ENCODE measurements at places on chromosomes 3 and 15. TPM values are rescaled to one million over a fixed set of nuclear protein-coding genes. Genes with fewer than 3 reads are reported as not detected.

DNA sequence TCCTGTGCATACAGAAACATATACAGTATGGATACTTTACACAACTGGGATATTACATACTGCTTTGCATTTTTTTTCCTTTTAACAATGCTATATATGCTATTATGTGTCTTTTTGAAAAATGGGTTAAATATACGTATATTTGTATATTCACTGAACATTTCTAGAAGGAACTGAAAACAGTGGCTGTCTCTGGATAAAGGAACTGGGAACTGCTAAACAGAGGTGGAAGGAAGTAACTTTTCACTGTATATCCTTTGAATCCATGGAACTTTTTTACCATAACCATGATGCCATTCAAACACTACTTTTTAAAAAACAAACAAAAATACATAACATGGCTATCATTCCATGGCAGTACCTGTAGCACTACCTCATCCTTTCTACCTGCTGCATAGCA is 1.8 kb downstream of the MTFMT start:
- H3K4me3 ChIP-seq: no peak overlapping the region
- no peak for DNase-seq
- H3K27me3 ChIP-seq: no peaks in the 10 kb centered on the region
- H3K36me3 ChIP-seq: no peaks in the 10 kb centered on the region
- H3K27ac ChIP-seq: no peak overlapping the region

DNA sequence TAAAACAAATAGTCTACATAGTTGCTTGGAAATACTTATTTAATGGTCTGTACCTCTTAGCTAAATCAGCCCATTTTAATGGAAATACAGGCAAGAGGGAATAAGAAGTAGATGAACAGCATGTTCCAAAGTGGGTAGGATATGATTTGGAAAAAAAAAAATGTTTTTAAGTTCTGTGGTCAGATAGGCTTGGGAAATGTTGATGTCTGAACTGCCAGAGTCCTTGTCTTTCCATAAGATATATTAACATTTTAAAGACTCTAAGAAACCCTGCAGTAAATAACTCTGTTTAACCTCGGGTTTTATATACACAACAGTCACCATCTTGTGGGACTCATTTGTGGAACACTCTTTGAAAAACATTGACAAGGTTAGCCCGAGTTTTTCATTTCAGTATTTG is 40.0 kb upstream of the PTPN23 start:
- no peaks in the 10 kb centered on the region for H3K4me1 ChIP-seq
- no peak overlapping the region for H3K4me3 ChIP-seq
- DNase-seq: no peak

OR5K2 gene
- not detected for polyA plus RNA-seq

GRCh38 chr3:190595807-190596206 is 81.9 kb downstream of the IL1RAP start:
- no peaks in the 10 kb centered on the region for H3K4me1 ChIP-seq
- H3K4me3 ChIP-seq: no peak overlapping the region
- H3K36me3 ChIP-seq: no peaks in the 10 kb centered on the region
- no peaks in the 10 kb centered on the region for H3K27me3 ChIP-seq
- DNase-seq: no peak
- no peak overlapping the region for H3K27ac ChIP-seq

- H3K4me3 ChIP-seq: no peak overlapping the region
- no peaks in the 10 kb centered on the region for H3K4me1 ChIP-seq
- no peaks in the 10 kb centered on the region for H3K27me3 ChIP-seq
- no peaks in the 10 kb centered on the region for H3K36me3 ChIP-seq
These were observed 109.1 kb downstream of the ZNF385D start for GRCh38 chr3:21641959-21642358.

- H3K27ac ChIP-seq: no peak overlapping the region
- no peaks in the 10 kb centered on the region for H3K36me3 ChIP-seq
- no peak for DNase-seq
These were observed 763.4 kb upstream of the GRM7 start for GRCh38 chr3:6097556-6097955.

TJP1 gene
- polyA plus RNA-seq: 21.3 TPM

SLC28A2 gene
- polyA plus RNA-seq: 1.8 TPM

GRCh38 chr3:85476891-85477495 is 518.2 kb downstream of the CADM2 start:
- no peaks in the 10 kb centered on the region for H3K27me3 ChIP-seq
- no peaks in the 10 kb centered on the region for H3K36me3 ChIP-seq
- no peak overlapping the region for H3K27ac ChIP-seq

GRCh38 chr3:119356646-119357045 is 62.5 kb downstream of the ARHGAP31 start:
- H3K27me3 ChIP-seq: no peaks in the 10 kb centered on the region
- no peaks in the 10 kb centered on the region for H3K36me3 ChIP-seq
- H3K27ac ChIP-seq: no peak overlapping the region

- H3K27me3 ChIP-seq: no peaks in the 10 kb centered on the region
- no peaks in the 10 kb centered on the region for H3K36me3 ChIP-seq
- peak overlapping the region; percentile 73 for H3K27ac ChIP-seq
- DNase-seq: peak; percentile 89
These were observed 32.2 kb upstream of the LACTB start for GRCh38 chr15:63089260-63090043.

DNA sequence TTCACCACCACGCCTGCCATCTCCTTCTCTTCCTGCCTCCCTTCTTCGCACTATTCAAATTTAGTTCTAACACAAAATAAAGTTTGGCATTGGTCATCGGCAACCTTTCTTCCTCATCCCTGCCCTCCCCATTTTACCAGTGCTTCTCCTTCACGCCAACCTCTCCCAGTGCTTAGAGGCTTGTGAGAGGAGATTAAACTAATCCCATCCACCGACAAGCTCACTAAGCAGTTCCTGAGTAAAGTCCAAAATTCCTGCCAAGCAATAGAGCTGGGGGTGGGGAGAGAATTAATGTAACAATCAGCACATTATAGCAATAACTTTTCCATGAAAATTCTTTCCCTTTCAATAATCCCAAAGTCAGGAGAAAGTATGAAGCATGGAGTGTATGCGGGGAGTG is 157.4 kb upstream of the GMNC start:
- no peak overlapping the region for H3K27ac ChIP-seq
- DNase-seq: no peak
- no peaks in the 10 kb centered on the region for H3K27me3 ChIP-seq
- no peaks in the 10 kb centered on the region for H3K36me3 ChIP-seq
- H3K4me1 ChIP-seq: no peaks in the 10 kb centered on the region
- H3K4me3 ChIP-seq: no peak overlapping the region

DNA sequence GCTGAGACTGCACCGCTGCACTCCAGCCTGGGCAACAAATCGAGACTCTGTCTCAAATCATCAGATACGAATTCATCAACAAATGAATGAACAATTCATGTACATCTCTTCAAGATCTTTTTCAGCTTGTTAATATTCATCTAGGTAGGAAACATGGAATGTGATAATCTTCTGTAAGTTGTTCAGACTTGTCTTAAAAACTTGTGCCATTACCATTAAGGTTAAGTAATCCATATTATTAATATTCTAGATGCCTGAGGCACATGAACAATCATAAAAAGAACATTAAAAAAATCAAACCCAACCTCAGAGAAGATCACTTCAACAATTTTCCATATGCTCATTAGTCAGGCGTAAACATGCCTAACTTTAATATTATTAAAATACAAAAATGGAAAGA is 36.2 kb downstream of the CHSY1 start:
- H3K4me1 ChIP-seq: peaks cover 4% of the 10 kb centered on the region
- no peak overlapping the region for H3K4me3 ChIP-seq
- no peaks in the 10 kb centered on the region for H3K36me3 ChIP-seq
- no peak for DNase-seq
- H3K27me3 ChIP-seq: no peaks in the 10 kb centered on the region
- no peak overlapping the region for H3K27ac ChIP-seq

DNA sequence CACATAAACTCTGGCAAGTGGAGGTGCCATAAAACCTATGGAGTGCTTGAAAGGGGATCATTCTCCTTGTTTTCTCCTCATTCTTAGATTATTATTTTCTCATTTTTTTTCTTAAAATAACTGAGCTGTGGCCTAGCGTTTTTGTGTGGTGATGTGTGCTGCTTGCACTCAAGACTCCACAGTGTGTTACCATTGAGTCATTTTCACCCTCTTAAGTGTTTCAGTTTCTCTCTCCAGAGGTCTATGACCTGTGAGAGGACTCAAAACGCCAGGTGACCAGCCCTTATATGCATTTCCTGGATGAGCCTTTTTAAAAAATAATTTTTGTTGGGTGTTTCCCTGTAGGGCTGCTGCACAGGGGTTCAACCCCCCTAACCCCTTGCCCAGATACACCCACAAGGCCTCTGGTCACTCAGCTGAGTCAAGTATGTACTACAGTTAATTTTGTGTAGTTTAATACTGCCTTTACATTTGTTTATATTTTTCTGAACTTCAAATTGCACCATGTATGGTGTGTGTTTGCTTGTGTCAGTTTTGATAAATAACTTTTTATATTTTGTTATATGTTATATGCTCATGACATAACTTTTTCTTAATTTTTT is 15.4 kb upstream of the BTLA start:
- H3K27ac ChIP-seq: no peak overlapping the region
- H3K36me3 ChIP-seq: no peaks in the 10 kb centered on the region
- no peaks in the 10 kb centered on the region for H3K4me1 ChIP-seq
- no peak for DNase-seq
